K562 (cell line): ENCODE measurements at places on chromosomes 1 and 21.

- DNase-seq, result peak; percentile 41
Observed at GRCh38 chr21:42125571-42126544, 54.7 kb downstream of the UMODL1 start.

DNA sequence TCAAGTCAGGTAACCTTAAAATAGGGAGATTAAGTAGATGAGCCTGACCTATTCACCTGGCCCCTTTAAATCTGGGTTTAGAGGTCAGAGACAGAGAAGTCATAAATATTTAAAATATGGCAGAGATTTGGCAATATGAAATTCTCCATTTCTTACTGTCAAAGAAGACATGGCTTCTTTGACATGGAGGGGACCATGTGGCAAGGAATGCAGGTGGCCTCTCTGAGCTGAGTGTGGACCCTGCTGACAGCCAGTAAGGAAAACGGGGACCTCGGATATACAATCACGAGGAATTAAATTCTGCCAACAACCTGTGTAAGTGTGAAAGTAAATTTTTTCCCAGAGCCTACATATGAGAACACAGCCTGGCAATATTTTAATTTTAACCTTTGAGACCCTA lies 427.5 kb upstream of the PROX1 start:
- DNase-seq, result no peak

DNA sequence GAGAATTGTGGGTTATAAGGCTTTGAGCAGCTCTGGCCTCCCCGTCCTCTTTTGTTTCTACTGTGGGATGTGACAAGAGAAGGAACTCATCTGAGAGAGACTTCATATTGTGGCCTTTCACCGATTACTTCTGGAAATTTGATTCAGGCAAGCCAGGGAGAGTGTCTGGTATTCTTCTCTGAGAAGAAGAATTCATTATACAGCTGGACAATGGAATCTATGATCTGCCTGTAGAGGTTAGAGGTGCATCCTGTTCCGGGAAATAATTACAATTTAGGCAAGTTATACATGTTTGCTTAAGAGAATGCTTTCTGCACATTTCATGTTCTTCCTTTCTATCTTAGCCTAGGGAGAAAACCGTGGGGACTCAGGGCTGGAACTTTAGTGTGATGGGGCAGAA lies 12.8 kb upstream of the RNU1-2 start:
- DNase-seq, result no peak

DNA sequence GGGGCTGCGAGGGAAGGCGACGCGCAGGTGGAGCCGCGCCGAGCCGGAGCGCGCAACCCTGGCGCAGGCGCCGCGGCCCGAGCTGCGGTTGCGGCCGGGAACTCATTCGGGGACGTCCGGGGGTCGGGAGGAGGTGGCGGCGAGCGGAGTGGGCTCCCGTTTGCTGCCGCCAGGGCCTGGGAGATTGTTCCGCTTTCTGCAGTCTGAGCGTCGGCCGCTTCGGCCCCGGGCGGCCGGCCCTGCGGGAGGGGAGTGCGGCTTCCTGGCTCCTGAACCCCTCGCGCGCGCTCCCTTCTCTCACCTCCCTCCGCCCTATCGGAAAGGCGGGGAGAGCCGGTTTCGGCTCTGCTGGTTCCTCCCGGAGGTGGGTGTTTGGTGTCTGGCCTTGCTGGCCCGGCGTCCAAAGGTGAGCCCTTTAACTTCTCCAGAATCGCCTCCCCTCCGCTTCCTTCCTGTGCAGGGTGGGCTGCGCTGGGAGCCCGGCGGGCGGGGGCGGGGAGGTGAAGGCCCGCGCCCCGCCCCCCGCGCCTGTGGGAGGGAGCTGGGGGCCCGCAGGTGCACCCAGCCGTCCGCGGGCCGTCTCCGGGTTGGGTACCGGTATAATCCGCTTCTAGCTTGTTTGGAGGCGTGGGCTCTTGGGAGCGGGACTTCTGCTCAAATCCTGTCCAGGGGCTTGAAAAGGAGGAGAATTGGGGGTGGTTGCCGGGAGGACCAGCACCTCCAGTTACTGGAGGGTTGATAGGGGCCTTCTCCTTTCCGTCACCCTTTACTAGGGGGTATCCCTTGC lies 683 bp downstream of the LRRC8D start:
- DNase-seq, result peak; percentile 80

DNA sequence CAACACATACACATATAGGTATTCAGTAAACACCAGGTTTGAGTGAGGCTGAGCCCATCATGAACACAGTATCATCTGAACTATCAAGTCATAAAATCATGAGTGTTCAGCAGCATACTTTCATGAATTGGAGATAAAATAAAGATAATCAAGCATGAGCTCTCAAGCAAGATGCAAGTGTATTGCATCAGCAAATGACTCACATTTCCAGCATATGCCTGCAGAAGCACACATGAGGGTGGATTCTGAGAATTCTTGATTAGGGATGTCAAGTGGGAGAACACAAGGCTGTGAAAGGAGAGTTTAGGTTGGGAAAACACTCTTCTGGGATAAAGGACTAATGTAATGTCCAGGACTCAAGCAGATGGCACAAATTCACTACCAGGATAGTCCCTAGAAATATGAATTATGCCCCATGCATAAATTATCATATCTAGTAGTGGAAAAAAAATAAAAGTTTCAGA lies 299.2 kb downstream of the SRGAP2C start:
- DNase-seq, result peak; percentile 5
